ENCODE measurements at places on chromosomes 4 and X. TPM values are rescaled to one million over a fixed set of nuclear protein-coding genes. Genes with fewer than 3 reads are reported as not detected.
A peak's percentile ranks its signal among the peaks of the same experiment; 100 is the strongest.

GRCh38 chr4:38958453-38959190 lies 73.6 kb downstream of the TMEM156 start:
- DNase-seq: no peak

Gene RHOXF2
- not detected for total RNA-seq

Gene ZAR1
- not detected for total RNA-seq

Gene SPANXC
- not detected for total RNA-seq

Gene GPR173
- total RNA-seq: 0.18 TPM

Gene GLRB
- total RNA-seq: not detected

DNA sequence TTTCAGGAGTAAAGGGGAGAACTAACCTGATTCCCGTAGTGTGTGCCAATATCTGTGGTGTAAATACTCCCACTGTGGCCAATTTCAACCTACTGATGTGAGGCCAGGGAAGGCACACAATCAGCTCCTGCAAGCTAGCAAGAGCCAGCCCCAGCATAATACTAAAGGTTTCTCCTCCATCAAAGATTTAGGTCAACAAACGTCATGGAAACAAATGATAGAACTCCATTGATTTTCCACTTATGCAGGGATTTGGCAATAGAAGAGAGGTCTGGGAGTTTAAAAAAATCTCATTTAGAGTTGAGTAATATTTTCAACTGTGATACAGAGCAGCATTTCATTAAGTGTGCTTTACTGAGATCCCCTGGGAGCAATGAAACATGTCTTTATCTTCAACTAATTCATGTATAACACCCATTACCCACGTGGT lies 15.8 kb upstream of the VEGFD start:
- no peak for DNase-seq

Gene ZNF157
- total RNA-seq: 0.72 TPM

DNA sequence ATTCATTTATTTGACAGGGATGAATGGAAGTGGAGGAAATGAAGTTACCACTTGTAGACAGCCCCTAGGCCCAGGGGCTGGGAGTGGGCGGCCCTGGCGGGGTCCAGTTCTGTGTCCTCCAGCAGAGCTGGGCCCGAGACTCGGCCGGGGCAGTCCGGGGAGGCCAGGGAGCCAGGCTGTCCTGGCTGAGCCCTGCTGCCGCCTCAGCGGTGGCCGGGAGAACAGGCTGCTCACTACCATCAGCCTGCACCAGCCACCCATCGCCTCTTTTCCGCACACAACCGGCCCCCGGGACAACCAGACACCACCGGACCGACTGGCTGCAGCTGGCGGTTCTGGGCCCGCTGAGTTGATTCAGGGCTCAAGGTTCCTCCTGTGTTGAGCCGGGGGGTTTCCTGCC lies 25.6 kb downstream of the CLDN34 start:
- DNase-seq: no peak

Gene TRPC5OS
- not detected for total RNA-seq

GRCh38 chr4:122928930-122929329 lies 6.5 kb upstream of the NUDT6 start:
- DNase-seq: no peak

GRCh38 chrX:34279866-34280560 lies 147.9 kb upstream of the FAM47A start:
- no peak for DNase-seq

Gene IBSP
- total RNA-seq: not detected

DNA sequence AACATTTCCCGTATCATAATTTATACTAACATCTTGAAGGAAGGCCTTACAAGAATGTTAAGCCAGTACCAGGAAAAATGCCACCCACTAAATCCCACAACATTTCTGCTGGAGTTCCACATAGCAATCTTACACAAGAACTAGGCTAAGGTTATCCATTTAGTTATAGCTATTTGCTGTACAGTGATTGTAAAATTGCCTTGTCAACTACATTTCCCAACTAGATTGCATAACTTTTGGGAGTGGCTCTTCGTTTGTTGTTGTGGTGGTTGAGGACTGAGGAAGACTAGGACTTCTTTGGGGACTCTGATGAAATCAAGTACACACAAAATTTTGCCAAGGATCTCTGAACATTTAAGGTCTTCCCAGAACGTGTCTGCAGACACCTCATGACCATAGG lies 8.0 kb downstream of the IBSP start:
- no peak for DNase-seq

Gene TMEM271
- not detected for total RNA-seq

Gene NOA1
- total RNA-seq: 27.2 TPM

GRCh38 chrX:38382663-38383062 lies 30.3 kb downstream of the OTC start:
- DNase-seq: no peak

Gene CT47B1
- total RNA-seq: not detected

DNA sequence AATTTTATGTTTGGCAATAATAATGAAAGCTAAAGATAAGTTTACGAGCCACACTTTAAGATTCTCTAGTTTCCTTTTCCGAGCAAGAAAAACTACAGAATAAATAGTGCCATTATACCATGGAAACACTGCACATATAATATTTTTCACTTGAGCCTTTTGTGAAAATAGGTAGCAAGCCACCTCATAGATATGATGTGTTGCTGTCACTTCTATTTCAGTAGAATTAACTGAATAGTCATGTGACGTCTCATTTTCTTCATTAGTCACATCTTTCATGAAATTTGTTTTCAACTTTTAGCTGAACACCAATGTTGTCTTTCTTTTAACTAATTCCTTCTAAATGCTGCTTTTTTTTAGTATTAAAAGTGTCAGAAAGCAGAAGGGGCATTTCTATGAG lies 574.3 kb downstream of the INPP4B start:
- DNase-seq: no peak

Gene PITX2
- total RNA-seq: not detected

Gene GAGE12J
- total RNA-seq: not detected

Gene REPS2
- 0.70 TPM for total RNA-seq

- DNase-seq: no peak
Observed at GRCh38 chr4:172786039-172786792, 382.4 kb upstream of the GALNT7 start.

DNA sequence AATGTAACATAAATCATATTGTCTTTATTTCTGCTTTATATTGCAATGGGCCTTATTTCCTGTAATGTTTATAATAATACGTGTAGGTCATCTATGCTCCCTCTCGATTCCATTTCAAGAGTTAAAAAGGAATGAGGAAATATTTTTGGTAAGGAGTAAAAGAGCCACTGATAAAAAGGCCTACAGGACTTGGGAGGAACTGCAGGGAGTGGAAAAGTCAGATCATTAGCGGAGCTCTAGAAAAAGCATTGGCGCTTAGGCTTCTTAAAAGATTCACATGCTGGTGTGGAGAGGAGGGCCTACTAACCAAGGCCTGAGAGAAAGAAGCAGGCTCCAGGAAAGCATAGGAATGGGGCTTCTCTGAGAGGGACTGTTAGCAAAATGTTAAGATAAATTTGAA lies 82.9 kb upstream of the PNPLA4 start:
- DNase-seq: no peak

- DNase-seq: no peak
Observed at GRCh38 chr4:40421839-40422708, 86.9 kb downstream of the CHRNA9 start.

DNA sequence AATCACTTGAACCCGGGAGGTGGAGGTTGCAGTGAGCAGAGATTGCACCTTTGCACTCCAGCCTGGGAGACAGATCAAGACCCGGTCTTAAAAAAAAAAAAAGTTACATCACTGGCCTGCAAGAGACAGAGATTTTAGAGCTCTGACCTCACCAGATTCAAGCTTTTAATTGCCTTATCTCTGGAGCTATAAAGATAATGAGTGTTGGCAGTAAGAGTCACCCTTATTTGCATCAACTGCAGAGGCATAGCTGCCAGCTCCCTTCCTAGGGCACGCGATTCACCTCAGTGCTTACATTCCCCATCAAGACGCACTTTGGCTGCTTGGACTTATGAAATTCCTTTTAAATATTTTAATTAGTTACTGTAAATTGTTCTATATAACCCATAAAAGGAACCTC lies 12.5 kb upstream of the SPATA4 start:
- DNase-seq: no peak

DNA sequence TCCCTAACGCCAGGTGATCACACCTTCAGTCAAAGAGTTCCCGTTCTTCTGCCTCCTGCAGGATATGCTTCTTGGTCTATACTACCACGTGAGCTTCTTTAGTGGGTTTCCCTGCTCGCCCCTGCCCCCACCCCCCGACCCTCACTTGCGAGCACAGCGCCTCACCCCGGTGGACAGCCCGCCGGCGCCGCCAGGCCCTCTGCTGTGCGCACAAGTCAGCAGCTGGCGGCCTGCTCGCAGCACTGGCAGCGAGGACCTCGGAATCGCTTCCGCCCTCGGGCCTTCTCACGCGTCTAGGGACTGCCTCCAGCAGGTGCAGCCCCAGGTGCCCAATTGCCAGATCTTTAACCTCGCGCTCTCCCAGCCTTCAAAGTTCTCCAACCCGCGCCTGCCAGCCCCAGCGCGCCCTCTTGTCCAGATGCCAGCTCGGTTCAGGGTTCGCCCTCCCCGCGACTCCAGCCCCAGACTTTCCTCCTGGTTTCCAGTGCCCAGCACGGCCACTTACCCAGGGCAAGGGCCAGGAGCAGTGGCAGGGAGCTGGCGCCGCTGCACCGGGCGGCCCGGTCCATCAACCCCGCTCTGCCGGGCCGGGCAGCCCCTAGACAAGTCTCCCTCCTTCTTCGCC lies 454 bp downstream of the BTC start:
- no peak for DNase-seq

DNA sequence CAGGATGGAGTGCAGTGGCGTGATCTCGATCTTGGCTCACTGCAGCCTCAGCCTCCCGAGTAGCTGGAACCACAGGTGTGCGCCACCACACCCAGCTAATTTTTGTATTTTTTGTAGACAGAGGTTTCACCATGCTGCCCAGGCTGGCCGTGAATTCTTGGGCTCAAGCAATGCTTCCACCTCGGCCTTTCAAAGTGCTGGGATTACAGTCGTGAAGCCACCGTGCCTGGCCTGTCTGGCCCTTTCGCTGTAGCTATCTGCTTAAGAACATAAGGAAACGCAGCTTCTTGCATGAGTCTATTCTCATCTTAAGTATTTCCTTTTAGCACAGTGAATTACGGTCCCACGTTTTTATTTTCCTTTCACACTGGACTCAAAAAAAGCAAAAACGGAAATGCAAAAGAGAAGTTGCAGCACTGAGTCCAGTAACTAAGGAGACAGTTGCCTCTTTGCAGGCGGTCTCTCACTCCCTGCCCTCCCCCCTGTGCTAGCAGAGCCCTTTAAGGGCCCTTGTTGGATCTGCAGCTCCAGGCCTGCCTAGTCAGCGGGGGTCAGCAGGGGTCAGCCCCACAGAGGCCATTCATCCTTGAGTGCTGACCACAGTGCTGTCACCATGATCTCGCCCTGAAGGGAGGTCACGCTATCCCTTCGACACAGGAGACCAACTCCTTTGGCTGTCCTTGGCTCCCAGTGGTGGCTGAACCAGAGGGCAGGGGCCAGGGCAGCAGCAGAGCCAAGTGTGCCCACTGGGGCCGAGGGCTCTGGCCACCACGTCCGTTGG lies 21.8 kb upstream of the TBC1D14 start:
- DNase-seq: no peak

DNA sequence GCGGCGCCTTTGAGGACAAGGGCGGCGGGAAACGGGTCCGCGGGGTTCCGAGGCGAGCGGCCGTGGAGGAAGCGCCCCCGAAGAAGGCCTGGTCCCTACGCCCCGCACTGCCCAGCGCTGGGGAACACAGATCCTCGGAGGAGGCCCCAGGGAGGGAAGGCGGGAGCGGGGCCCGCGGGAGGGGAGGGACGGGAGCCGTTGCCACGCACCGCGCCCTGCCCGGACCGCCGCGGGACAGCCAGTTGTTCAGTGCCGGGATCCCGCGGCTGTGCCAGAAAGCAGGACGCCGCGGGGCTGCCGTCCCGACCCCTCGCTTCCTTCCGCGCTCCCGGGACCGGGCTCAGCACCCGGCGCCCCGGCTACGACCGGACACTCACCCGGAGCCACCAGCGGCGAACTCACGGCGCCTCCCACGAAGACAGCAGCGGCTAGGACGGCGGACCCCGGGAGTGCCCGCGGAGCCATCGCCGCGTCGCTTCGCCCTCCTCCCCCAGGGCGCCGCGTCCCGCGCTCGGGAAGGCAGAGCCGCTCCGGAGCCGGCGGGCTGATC lies 278 bp downstream of the RELL1 start:
- DNase-seq: peak; percentile 47

DNA sequence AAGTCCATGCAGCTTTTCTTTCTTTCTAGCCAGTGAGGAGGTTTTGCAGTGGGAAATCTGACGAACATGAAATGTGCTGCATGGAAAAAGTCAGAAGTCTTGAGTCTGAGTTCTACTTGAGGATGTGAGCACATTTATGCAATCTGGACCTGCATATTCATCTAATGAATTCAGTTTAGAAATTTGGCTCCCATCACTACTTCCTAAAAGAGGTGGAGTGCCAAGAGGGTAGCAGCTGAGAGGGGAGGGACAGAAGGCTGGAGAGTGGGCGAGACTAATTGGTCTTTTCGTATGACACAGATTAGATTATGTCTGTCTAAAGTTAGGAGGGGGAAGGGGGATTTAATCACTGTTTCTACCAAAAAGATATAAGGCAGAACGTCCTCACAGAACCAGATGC lies 535.9 kb downstream of the IQCM start:
- DNase-seq: no peak

DNA sequence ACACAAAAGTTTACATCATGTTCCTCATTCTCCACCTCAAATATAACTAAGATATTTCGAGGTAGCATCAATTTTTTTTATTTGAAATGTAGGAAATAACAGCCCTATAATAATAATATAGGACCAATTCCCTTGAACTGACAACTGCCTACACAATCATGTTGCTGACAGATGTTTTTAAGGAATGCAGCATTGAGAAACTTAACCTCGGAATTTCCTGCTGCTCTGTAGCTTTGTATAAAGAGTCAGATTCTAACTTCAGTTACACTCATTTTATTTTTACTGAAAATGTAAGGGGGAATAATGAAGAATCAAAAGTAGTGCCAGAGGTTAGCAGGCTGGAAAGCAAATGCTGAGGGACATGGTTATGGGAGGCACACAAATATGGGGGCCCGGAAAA lies 235.8 kb downstream of the RBMX2 start:
- no peak for DNase-seq

DNA sequence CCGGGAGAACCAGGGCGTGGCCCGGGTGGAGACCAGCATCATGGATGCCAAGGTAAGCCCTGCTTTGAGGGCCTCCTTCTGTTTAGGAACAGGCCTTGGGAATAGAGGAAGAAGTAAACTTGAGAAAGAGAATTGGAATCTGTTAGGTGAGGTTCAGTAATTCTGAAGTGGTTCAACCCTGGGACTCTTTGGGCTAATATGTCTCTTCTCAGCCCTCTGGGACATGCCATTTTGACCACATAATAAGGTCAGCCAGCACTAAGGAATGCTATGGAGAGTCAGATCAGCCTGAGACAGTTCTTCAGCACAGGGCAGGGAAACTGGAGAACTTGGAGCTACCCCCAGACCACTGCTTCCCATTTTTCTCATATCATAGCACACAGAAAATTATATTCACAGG lies 63.3 kb upstream of the PRPS1 start:
- DNase-seq: no peak
